ENCODE measurements at places on chromosomes 6 and 20.

DNA sequence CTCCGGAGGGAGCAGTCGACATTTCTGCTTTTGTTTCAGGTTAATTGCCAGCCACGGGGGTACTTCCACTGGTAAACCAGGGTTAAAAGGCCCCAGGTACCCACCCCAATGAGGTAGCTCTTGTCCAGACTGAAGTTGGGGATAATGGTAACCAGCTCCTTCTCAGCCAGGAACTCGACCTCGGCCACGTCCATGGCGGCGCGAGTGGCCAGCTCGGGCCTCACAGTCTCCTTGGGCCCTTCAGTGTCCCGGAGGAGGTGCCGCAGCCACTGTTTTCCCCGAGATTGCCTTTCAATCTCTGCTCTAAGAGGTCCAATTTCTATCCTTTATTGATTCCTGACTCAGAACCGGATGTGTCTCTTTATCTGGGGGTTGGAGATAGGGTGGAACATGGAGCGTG lies 13.7 kb downstream of the ARHGAP40 start:
- no peak for DNase-seq

- DNase-seq = no peak
Measured at GRCh38 chr6:131651782-131652181, 14.7 kb downstream of the ENPP3 start.

- no peak for DNase-seq
Measured at GRCh38 chr20:32470940-32471339, 112.8 kb downstream of the ASXL1 start.

DNA sequence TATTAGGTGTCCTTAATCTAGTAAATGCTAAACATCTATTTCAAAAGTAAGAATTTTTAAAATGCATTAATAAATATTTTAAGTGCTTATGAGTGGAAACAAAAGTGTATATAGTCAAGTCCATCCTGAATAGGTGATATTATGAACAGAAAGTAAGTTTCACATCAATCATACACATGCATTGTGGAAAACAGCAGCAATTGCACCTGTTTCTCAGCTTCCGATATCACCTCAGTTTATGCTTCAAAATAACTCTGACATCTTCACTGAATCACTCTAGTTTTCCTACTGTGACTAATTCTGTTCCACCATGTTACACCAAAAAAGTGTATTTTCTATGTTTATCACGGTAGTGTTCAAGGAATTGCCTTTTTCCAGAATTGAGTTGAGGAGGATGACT lies 172.6 kb upstream of the MANEA start:
- no peak for DNase-seq

DNA sequence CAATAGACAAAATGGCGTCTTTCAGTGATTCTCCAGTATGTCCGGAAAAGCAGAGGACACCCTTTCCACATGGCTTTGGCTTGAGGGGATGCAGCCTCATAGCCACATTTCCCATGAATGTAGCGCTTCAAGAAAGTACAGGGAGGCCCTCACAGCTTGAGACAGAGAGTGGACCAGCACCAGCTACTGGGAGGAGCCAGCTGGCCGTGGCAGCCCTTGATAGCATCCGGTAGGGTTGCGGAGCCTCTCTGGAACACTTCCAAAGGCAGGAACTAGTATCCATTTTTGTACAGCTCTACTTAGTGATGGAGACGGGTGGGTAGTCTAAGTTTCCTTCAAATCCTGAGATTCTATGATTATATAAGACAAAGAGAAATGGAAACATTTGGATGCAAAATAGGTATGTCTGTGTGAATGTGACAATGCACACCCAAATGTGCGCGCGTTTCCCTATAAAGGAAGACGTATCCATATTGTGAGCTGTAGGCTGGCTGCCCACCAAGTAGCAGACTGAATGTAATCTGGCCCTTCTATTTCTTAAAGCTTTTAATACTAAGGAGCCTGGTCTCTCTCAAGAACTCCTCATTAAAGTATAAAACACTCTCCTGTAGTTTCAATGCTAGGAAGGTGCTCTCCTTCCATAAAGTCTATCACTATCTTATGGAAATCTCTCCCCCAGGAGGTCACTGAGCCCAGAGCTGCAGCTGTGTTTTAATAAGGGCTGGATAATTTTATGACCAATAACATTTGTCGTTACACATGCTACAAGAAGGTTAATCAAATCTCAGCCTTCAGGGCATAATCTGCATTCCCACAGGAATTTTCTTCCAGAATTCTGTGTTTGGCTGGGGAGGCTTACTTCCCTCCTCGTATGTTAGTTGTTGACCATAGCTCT lies 74.0 kb downstream of the SOBP start:
- no peak for DNase-seq

DNA sequence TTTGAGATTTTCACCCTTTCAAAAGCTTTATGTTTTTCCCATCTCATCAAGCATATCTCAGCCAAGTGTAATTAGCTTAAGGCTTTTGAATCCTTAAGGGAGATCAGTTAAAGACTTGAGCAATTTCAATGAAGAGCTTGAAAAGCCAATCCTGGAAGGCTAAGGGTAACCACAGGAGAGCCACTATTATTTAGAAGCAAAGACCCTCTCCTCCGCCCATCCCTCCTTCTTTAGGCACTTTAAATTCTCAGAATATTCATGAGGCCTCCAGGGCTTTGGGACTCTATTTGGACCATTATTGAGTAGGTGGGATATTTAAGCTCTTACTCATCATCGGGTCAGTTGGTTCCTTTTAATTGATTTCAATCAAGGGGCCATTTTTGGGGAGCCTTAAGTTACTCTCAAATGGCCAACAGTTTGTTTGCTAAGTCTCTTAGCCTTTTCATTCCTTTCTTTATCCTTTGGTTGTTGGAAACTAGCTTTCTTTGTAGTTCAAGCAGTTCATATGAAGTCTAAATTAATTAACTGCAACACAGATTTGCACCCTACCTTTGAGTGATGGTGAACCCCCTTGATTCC lies 567.2 kb downstream of the KIF16B start:
- DNase-seq = no peak

DNA sequence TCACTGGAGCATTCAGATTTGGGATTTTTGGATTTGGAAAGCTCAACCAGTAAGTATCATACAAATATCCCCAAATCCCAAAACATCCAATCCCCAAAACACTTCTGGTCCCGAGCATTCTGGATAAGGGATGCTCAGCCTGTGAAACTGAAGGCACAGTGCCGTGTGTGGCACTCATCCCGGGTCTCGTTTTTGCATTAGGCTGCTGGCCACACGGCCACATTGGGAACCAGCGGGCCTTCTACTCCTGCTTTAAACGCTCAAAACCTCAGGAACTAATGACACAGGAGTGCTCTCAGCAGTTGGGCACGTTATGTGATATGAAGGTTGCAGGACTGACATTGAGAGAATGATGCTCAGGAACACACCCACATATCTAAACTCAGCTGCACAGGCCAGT lies 35.6 kb downstream of the PSMG4 start:
- DNase-seq = no peak

DNA sequence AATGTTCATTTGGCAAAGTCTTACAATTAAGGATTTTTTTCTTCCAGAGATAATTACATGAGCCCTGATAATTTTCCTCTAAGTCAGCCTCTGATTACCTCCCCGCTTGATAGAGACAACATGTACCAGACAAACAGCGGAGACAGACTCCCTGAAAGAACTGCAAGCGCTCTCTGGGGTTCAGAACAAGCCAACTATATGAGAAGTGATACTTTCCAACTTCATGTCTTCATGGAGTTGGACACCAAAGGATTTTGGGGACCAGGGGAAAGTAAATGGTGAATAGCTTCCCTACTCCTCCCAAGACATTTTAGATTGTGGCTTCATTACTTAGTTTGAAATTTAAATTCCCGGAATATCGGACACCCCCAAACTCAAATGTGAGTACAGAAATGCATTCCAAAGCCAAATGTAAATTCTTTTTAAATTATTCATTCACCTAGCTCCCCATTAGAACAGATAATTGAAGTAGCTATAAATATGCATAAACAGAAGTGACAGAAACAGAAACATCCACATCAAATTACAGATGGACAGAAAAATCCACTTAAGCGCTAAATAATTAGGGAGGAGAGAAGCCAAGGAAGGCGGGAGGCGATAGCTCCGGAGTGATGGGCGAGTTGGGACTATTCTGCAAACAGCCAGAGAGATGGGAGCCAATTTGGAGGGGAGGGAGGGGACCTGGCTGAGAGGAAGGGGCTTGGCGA lies 129.7 kb upstream of the AKAP12 start:
- no peak for DNase-seq

DNA sequence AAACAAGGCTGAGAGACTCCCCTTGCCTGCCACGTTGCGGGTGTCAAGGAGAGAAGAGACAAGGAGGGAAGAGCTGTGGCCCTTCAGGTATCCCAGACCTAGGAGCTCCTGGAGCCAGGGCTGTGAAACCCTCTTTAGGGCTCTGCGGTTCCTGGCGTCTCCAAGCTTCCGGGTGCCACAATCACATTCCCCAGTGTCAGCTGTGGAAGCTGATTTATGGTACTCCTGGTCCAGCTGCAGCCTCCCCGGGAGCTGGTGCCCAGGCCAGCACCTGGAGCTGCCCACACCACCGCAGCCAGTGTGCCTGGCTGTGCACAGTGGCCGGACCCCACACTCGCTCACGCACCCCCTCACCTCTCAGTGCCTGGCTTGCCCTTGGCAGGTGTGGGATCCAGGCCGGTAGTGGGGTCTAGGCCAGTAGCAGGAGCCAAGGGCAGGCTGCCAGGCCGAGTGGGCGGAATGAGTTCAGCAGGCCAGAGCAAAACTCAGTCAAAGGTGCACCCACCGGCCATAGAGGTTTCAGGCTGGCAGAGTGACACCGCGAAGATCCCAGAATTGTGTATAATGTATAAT lies 58.9 kb upstream of the L3MBTL3 start:
- DNase-seq = no peak

DNA sequence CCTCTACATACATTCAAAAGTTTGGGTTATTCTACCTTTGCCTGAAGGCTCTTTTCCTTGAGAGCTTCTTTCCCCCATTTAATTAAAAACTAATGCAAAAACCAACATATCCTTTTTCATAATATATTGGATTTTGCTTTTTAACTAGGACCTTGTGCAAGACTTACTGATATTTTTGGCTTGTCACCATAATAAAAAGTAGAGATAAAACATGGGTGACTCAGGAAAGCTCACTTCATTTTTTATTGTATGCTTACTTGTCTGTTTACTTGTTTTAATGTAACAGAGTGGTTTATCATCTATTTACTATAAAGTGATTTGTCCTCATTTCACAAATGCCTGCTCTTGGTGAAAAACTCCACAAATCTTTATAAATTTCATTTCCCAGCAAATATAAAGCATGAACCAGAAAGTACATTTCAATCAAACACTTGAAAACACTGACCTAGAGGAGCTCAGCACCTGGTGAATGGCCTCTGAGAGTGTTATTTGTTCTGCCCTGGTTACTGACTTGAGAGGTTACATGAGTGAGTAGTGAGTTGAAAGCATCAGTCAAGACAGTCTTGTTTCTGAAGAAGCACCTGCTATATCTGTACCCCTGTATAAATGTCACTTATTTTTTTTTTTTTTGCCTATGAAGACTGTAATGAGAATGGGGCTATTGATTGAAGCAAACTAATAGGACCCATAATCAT lies 20.8 kb downstream of the ADGRG6 start:
- no peak for DNase-seq

- DNase-seq = no peak
Measured at GRCh38 chr6:105611606-105612005, 208.7 kb upstream of the PREP start.

DNA sequence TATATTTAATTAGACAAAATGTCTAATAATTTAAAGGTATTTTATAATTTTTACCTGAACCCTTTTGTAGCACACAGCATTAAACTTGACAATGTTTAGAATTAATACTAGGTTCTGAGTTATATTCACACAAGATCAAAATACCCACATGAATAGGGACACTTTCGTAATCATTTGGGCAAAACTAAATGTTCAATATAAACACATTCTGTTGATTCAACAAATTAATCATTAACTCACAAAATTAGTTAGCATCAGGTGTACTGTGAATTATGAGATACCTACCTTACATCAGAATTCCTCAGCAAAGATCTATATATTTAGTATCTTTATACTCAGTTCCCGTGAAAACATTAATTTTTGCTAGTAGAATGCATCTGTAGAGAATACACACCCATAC lies 481.5 kb upstream of the MANEA start:
- DNase-seq = no peak

GRCh38 chr6:32589596-32590449 lies at the start of gene HLA-DRB1:
HLA-DRB1 (minus strand) TSS chr6:32589848; CDS start chr6:32589742, 106 bp downstream.
- no peak for DNase-seq

DNA sequence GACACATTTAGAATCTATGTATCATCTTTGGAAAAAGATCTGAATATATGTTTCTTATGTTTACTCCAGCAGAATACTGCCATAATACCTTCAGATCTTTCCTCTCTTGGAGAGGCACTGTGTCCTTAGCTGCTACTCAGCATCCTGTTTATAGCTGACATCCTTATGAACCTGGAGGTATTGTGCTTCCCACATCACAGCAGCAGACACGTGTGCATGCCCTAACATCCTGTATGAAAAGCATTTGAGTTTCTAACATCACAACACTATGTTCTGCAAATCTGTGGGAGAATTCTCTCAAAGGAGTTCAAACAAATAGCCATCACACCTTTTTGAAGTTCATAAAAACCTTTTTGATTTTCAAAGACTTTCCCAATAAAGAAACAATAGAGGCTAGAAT lies 216.0 kb downstream of the GJA1 start:
- DNase-seq = no peak

DNA sequence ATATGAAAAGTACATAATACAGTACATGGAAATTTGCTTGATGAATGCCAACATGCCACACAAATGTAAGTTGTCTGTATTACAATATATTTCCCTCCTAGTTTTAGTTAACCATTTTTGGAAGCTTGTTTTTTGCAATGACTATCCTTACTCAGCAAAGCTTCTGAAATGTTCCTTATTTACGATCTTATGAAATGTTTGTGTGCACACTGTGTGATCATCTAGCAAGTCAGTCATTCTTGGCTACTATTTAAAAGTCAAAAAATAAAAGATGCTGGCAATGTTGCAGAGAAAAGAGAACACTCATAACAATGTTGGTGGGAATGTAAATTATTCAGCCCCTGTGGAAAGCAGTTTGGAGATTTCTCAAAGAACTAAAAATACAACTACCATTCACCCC lies 33.8 kb downstream of the SUMO4 start:
- no peak for DNase-seq

GRCh38 chr6:12818324-12818723 lies 101.8 kb downstream of the PHACTR1 start:
- peak; percentile 31 for DNase-seq

GRCh38 chr6:53529324-53530036 lies 15.4 kb downstream of the GCLC start:
- DNase-seq = peak; percentile 37

- peak; percentile 14 for DNase-seq
Measured at GRCh38 chr6:11494786-11495564, 42.6 kb upstream of the TMEM170B start.

- no peak for DNase-seq
Measured at GRCh38 chr6:69349771-69350170, 447.0 kb downstream of the LMBRD1 start.

All from fibroblast of skin of right biceps (primary cell).